Activated naive CD4-positive, alpha-beta T cell treated with anti-CD3 and anti-CD28 coated beads, Interleukin-2, amount 50 U/mL, for 72 hours (primary cell): ENCODE measurements at places on chromosomes 3 and 15. TPM values are rescaled to one million over a fixed set of nuclear protein-coding genes. Genes with fewer than 3 reads are reported as not detected.

GRCh38 chr3:165254812-165255211 is 58.6 kb upstream of the SLITRK3 start:
- no peak for DNase-seq

DNA sequence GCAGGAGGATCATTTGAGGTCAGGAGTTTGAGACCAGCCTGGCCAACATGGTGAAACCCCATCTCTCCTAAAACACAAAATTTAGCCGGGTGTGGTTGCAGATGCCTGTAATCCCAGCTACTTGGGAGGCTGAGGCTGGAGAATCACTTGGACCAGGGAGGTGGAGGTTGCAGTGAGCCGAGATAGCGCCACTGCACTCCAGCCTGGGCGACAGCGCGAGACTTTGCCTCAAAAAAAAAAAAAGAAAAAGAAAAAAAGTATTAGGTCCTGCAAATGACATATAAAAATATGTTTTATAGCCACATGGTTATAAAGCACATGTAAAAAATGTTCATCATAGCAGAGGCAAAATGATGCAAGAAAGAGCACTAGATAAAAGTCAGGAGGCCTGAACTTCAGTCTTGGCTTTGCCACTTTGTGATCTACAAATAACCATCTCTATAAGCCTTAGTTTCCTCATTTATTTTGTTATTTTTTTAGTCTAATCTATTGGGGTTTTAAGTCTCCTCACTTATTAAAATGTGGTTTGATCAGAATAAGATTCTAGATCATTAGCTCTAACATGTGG is 4.9 kb downstream of the SLC12A6 start:
- DNase-seq: no peak

DNA sequence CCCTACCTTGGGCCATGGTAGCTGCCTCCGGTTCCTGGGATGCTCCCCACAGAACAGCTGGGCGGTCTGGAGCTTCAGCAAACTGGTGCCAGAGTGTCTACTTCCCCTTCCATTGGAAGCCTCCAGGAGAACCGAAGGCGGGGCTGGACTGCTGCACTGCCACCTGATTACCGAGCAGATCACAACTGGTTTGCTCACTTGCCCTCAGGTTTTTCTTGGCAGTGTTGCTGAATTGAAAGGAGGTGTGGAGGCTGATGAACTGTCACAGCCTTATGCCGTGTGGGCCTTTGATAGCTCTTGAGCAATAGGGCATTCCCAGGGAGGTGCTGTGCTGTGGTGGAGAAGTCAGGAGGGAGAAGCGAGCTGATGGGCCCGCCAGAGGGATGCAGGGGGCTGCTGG is at the start of gene TGM5:
TGM5 (minus strand) TSS at position 95 of the 400 bp plus-strand sequence; CDS start at position 16, 79 bp downstream.
- no peak for DNase-seq

FETUB gene
- not detected for total RNA-seq

GRCh38 chr3:127997961-127998360 is 54.3 kb upstream of the SEC61A1 start:
- no peak for DNase-seq

GRCh38 chr15:52183562-52184173 is 7.5 kb downstream of the GNB5 start:
- DNase-seq: no peak

DNA sequence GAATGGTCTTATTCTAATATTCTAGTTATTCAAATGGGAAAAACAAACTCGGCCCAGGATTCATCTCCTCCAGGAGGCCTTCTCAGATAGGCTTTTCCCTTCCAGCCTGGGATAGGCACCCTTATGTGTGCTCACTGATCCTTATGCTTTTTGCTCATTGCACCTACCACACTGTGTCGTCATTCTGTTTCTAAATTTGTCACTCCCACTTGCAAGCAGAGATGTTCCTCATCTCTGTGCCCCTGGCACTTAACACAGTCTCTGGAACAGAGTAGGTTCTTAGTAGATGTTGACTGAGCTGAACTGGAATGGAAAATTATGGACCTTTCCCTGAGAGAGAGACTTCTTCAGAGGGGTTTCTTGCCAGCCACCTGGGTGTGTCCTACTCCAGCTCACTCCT is 18.7 kb upstream of the SPG11 start:
- no peak for DNase-seq

TMOD2 gene
- total RNA-seq: 3.6 TPM

TMCO5A gene
- total RNA-seq: not detected

DNA sequence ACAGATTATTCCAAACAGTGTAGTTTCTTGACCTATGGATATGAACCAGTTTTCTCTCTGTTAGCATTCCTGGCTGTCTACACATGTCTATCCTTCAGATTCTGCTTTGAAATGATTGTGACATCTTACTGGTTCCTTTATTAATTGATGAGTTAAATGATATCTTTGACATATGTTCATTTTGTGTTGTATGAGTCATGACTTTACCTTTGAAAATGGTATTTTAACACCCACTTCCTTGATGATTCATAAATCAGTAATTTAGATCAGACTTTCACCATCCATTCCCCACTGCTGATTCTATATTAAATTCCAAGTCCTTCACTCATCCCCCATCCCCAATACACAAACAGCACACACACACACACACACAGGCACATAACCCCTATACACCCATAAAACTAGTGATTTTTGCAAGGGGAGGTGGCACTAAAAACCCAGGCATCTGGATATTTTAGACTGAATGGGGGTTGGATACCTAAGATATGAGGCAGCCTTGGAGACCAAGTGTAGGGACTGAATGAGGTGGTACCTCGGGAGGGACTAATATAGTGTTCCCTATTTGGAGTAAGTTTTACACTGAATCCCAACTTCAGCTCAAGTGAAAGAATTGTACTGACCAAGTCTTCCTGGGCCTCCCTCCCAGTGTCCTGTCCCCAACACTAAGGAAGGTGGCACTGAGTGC is 9.7 kb downstream of the CCK start:
- no peak for DNase-seq

CHRM5 gene
- not detected for total RNA-seq

SEMA3G gene
- total RNA-seq: 0.33 TPM

- DNase-seq: no peak
Measured at GRCh38 chr3:55554634-55555425, 67.7 kb upstream of the WNT5A start.

DNA sequence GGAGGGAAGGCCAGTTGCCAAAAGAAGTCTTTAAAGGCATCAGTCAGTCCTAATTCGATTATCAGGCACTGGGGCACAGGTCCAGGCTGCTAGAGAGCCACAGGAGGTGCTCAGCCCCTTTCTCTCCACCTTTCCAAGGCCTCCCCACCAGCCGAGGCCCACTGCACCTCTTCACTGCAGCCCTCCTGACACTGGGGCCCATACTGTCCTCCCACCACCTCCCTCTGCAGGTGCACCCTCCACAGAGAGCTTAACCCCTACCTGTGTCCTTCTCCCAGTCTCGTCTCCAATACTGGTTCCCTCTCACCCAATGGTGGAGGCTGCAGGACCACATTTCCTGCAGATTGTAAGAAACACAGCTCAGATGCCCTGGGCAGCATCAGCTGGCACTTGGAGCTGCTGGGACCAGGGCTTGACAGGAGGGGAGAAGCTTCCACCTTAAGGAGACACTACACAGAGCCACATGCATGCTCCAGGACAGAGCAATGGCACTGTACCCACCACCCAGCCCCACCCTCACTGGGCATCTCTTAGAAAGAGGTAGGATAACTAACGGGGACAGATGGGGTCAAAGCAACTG is 81.6 kb upstream of the PRR20G start:
- DNase-seq: no peak

TLR9 gene
- total RNA-seq: 0.18 TPM
